ENCODE measurements at places on chromosomes 11 and 22.

DNA sequence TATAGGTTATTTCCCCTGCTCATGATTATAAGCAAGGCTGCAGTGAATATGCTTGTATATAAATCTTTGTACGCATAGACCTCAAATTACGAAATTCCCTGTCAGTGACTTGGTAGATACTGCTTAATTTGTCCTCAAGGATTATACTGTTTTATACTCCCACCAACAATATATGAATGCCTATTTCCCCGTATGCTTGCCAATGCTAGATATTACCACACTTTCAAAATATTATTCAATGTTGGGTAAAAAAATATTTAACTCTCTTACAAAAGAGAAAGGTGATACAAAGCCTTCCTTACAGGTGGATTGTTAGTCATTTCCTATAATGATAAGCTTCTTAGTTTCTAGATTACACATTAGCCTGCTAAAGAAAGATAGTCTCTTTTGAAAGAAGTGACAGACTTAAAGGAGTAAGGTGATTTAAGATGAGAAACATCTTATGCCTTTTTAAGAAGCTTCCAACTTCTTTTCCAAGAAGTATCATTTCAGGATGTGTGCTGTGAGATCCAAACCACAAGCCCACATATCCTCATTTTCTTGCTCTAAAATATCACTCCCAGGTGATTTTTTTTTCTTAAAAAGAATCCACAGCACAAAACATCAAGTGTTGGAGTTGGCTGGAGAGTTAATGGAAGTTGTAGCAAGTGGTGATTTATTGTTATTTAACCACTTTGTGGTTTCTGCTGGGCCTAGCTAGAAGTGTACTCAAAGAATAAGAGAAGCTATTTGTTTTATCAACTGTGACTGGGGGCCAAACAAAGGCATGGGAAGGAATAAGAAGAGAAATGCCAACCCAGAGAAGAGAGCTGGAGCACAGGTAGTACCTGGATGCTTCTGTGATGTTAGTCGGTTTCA lies 59.2 kb downstream of the BARX2 start:
- no peak for DNase-seq

DNA sequence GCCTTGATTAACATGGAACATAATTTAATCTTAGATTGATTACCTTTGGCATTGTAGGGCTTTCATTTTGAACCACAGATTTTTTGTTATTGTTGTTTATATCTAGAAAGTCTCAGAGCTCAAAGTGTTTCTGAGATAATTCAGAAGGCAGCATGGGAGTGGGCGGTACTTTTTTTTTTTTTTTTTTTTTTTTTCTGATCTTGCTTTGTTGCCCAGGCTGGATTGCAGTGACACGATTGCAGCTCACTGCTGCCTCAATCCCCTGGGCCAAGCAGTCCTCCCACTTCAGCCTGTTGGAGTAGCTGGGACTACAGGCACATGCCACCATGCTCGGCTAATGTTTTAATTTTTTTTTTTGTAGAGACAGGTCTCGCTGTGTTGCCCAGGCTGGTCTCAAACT lies 21.5 kb downstream of the CAT start:
- no peak for DNase-seq

- peak; percentile 53 for DNase-seq
Observed at GRCh38 chr22:17057959-17058814, 26.6 kb upstream of the IL17RA start.

- no peak for DNase-seq
Observed at GRCh38 chr22:17162731-17163130, 3.7 kb upstream of the HDHD5 start.

- DNase-seq, result no peak
Observed at GRCh38 chr11:130744794-130745193, 171.5 kb downstream of the SNX19 start.

DNA sequence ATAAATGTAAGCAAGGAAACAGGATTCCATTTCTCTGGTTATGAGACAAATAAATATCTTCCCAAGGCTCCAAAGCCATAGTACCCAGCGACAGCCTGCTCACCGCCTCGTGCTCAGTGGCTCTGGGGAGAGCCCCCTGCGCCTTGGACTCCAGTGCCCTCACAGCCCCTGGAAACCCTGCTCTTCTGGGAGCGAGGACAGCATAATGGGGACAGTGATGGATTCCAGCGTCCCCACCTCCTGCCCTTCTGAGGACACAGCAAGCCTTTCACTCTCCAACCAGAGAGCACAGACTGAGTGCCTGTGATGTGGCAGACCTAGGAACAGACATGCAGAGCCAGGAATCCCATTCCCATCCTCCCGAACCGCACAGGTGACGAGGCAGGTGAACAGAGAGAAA lies 660.8 kb downstream of the TBC1D22A start:
- no peak for DNase-seq

DNA sequence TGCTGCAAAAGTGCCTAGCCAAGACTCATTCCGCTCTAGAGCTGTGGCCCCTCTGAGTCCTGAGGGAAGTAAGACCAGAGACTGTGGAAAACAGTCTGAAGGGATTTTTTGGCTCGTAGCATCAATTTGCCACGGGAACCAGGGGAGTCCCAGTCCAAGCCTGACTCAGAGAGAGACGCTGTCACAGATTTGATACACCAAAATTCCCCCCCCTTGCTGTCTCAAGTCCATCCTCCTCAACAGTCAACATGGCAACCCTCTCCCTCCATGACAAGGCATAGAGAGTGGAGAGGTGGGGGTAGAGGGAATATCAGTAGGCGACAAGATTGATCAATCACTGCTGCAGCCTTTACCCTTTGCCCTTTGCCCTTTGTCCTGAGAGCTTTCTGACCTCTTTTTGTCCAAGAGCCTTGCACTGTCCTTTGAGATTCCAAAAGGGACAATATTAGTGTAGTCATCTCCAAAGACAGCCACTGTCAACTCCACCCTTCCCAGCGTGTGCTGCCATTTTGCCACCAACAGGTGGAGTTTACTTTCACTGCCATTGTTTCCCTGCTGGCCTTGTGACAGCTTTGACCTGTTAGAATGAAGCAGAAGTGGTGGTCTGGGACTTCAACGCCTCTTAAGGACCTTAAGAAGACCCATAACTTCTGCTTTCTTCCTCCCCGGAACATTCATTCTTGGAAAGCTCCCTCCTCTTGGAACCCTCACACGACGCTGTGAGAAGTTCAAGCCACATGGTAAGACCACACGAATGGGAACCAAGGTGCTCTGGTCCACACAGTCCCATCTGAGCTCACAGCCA lies 7.3 kb downstream of the SLC15A3 start:
- no peak for DNase-seq

GRCh38 chr22:44001521-44001920 lies 22.6 kb upstream of the PARVB start:
- no peak for DNase-seq

DNA sequence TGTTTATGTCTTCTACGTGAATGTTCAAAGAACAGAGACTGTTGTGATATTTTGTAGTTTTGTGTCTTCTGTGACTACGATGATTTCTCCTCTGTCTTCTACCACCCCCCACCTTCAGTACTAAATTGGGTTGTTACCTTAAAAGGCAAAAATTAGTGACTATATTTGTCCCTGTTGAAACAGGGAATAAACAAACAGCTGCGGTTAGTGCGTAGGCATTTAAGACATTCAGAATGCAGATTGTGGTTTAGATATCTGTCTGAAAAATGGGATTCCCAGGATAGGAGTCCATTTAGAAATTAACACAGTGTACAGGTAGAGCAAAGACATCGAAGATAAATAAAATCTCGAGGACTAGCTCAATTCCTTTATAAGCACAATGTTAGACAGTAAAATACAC lies 15.6 kb upstream of the ARHGAP42 start:
- no peak for DNase-seq
